ENCODE measurements at places on chromosomes 1 and 21.

DNA sequence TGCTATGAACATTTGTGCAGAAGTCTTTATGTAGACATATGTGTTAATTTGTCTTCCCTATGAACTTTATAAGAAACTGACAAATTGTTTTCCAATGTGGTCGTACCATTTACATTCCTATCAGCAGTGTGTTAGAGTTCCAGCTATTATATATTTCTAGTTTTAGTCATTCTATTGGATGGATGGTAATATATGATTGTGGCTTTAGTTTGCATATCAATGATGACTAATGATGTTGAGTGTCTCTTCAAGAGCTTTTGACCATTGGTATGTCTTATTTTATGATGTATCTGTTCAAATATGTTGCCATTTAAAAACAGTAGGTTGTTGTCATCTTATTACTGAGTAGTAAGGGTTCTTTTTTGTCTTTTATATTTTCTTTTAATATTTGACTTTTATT is 16.2 kb upstream of the ZNF326 start:
- DNase-seq, result no peak

- no peak for DNase-seq
These were observed 27.2 kb downstream of the PSMG1 start for GRCh38 chr21:39156024-39156423.

- DNase-seq, result peak; percentile 29
These were observed 10.1 kb downstream of the CFAP45 start for GRCh38 chr1:159889821-159890252.

DNA sequence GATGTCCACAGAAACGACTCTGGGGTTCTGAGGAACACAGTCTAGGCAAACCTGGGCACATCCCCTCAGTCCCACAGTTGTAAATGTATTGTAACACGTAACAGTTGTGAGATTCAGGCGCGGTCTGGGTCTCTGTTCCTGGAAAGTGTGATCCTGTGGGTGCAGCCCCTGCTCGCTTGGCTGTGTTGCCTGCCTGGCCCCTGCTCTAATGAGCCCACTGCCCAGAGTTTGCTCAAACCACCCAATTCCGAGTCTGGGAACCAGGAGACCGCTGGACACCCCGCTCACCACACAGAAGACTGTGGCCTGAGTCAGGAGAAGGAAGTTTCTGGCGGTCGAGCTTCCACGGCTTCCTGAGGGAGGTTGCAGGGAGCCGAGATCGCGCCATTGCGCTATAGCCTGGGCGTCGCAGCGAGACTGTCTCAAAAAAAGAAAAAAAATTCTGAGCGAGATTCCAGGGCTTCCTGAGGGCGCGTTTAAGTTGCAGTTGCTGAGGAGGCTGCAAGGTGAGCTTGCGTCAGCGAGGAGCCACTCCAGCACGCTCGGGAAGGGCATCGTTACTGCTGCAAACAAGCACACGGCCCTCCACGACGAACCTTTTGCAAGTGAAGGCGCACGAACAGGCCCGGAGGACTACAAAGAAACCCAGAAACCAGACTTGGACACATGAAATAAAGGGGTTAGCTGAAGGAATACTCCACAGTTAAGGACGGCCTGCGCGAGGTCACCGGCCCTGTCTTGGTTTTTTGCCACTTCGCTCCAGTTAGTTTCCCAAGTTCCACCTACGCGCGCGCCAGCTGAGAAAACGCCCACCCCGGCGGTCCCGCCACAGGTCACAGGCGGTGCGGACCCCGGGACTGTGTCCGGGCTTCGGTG is 1.1 kb downstream of the C21orf58 start:
- no peak for DNase-seq

GRCh38 chr1:248791010-248791409 is 34.7 kb downstream of the SH3BP5L start:
- DNase-seq, result no peak

DNA sequence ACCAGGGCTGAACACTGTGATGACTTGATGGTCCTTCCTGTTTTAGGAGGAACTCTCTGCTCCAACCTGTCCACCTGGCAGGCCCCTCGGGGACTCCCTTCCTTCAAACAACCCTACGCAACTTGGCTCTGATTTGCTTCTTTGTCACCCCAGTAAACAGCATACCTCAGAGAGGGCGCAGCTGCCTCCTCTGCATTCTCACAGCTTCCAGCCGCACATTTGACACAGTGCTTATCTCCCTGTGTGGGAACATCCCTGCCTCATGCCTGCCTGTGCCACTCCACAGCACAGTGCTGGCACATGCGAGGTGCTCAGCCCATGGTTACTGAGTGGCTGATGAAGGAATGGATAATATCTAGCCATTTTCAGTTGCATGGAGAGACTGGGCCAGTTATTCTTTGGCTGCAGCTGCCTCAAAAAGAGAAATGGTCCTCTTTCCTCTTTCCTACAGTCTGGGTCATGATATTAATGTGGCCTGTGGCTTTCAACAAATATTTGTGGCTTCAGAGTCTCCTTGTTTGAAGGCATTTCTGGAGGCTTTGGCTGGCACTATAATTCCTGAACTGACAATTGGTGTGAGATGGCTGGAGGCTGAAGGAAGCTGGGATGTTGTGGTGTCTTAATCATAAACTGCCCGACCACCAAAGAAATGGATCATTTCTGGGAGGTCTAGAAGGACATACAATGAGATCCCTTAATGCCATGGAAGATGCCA is 77.9 kb downstream of the TENT5C start:
- no peak for DNase-seq

DNA sequence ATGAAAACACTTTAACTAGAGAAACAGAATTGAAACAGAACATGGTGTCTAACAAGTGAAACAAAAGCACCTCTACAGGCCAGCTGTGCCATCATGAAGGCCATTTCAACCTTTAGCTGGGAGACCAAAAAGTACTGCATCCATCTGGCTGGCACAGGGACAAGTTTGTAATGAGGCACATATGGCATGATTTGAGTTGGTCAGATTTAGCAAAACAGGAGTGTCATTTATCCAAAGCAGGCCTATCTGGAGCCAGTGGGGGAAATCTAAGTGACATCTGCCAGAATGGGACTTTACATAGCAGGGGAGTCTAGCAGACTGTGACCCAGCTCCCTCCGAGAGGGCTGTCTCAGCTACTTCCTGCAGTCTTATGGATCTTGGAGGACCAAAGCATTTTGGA is 51.9 kb downstream of the DNTTIP2 start:
- DNase-seq, result no peak
